ENCODE measurements at places on chromosomes 13 and 19.

GRCh38 chr13:106468207-106468606, 67.3 kb downstream of the EFNB2 start:
- DNase-seq: no peak

GRCh38 chr13:40438999-40439797, 227.2 kb downstream of the FOXO1 start:
- DNase-seq: no peak

DNA sequence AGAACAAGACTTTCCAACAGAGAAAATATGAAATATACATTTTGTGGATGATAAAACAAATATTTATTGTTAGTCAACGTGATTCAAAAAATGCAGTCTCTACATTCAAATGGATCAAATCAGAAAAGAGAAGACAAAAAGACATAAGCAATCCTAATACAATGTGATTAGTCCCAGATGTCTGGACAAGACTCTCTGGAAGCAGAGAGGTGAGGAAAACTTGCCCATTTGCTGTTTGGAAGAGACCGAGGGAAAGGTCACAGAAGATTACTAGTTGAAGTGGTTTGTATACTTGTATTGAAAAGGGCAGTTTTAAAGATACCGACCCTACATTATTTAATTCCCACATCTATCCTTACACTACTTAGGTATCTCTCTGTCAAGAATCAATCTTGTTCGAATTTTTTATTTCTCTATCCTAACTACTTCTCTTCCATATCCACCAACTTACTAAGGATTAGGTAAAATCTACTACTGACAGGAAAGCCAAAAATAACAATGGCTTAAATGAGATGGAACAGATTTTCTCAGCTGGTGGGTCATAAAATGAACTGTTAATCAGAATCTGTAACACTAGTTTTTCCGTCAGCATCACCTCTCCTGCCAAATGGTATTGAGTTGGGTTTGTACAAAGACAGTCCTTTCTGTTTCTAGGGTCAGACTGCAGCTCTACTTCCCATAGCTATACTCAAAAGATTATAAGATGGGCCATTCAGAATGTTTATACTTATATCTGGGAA, 497.1 kb downstream of the DCT start:
- DNase-seq: no peak

DNA sequence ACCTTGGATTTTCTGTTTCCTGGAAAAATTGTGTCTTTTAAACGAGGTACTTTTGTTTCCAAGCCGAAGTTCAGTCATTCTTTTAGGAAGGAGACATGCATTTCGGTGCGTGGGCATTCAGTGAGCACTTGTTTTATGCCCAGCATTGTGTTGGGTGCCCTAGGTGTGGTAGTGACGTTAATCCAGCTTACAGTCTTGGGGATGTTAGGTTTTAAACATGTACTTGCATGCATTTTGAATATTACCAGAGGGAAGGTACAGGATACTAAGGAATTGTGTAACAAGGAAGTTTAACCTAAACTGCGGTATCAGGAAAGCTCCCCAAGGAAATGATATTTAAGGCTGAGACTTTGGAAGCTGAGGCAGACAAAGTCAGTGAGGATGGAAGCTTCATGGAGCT, 66.3 kb downstream of the ARHGAP35 start:
- DNase-seq: no peak

- no peak for DNase-seq
Measured at GRCh38 chr19:42131149-42132029, 857 bp downstream of the POU2F2 start.

DNA sequence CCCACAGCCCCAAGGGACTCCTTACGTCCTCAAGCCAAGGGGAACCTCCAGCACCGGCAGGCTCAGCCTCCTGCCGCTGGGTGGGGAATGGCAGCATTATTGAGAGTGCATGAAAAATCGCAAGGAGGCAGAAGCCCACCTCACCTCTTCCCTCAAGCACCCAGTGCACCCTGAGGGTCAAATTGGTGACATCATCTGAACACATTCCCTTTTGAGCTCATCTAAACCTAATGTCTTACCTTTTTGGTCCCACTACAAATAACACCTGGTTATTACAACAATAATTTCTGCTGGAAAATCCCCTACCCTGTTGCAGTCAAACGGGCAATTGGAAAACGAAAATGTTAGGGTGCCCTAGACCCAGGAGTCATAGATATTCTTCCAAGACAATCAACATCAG, 12.2 kb upstream of the POP4 start:
- DNase-seq: no peak

- DNase-seq: no peak
Measured at GRCh38 chr19:40355975-40356680, 7.6 kb downstream of the PLD3 start.

GRCh38 chr13:107305178-107305577, 737.2 kb upstream of the ARGLU1 start:
- DNase-seq: no peak

GRCh38 chr13:32107973-32108372, 76.4 kb downstream of the FRY start:
- no peak for DNase-seq

- DNase-seq: peak; percentile 70
Measured at GRCh38 chr19:18995804-18996241, 37.5 kb downstream of the SUGP2 start.

GRCh38 chr13:53028637-53029203, at the start of gene OLFM4:
OLFM4 (plus strand) TSS chr13:53028813; CDS start chr13:53028837, 24 bp downstream.
- DNase-seq: no peak

DNA sequence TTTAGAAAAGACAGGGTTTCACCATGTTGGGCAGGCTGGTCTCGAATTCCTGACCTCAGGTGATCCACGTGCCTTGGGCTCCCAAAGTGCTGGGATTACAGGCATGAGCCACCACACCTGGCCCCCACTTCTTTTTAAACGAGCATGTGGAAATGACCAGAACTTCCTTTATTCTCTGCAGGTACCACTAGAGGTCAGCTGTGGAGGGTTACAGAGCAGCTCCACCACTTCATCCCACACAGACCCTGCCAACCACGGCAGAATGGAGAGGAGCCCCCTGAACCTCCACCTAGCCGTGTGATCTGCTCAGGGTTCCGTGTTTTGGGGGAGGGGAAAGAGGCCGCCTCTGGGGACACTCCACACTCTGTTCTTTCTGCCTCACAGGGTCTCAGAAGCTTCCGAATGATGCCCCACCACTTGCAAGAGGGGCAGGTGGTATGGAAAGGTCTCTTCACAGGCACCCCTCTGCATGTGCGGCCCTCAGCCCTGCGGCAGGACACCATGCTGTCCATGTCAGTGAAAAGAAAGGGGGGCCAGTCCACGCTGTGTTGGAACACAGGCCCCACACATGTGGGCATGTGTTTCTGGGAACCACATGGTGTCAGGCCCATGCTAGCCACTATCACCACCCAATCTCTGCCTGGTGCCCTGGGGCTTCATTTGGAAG, 465.0 kb downstream of the TSHZ3 start:
- DNase-seq: no peak

GRCh38 chr13:73138276-73138637, 79.5 kb downstream of the KLF5 start:
- DNase-seq: no peak

DNA sequence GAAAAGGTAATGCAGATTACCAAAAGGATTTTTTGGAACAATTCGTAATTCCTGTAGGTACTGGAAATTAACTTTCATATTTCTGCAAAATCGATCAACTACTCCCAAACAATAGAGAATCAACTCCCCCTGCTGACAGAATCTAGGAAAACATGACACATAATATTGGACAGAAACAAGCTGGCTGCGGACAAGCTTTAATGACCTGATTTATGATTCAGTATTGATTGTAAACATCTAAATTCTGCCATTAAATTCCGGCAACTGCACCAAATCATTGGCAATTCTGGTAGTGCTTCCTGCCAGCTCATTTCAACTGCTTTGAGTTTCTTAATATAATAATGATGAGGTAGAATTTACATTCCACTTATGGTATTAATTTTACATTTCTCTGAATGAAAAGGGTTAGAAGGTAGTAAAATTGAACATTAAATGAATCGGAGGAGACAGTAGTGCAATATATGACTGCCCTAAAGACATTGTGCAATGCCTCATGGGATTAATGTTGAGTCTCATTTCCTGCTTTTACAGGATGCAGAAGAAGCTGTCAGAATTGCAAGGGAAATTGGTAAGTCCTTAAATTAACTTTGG, 146.5 kb downstream of the PCCA start:
- no peak for DNase-seq

DNA sequence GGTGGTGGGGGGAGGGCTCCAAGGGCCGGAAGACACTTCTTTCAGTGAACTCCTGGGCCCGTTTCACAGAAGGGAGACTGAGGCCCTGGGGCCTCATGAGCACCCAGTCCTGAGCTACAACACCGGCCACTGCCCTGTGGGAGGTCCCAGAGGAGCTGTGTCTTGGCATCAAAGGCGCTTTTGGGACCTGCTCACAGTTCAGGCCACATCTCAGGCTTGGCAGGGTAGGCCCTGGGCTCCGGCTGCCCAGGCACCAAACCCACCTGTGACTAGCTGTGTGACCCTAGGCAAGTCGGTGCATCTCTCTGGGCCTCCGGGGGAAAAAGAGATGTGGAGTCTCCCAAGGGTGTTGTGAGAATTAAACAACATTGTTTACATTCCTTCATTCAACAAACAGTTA, 29.5 kb downstream of the NFILZ start:
- DNase-seq: no peak

DNA sequence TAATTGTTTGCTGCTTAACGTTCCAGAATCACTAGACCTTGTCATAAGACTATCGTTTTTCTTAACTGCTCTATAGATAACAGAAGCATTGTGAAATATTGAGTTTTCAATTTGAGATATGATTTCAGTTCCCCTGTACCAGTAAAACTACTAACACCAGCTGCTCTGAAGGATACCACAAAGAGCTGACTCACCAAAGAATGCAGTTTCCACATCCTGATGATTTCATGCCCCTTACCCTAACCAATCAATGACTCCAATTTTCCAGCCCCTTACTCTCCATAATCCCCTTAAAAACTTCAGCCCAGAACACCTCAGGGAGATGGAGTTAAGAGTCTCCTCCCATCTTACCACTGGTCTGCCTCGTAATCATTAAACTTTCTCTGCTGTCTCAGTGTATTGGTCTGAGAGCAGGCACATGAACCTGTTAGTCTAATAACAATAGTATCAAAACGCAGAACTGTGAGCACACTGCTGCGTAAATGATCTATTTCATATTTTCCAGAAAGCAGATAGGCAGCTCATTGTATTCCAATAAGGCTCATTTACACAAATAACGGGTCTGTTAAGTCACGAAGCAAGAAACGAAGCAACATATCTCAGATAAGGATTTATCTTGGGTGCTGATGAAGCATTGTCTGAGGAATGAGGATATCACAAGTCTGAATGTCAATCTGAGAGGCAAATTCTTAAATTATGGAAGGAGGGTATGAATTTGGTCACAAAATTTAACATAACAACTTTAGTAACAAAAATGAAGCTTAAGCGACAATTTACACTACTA, 14.1 kb upstream of the CCNA1 start:
- DNase-seq: no peak

- peak; percentile 87 for DNase-seq
Measured at GRCh38 chr19:7515645-7516151, at the start of gene ZNF358. ZNF358 (plus strand) TSS chr19:7516103; CDS start chr19:7519243, 3,140 bp downstream.

DNA sequence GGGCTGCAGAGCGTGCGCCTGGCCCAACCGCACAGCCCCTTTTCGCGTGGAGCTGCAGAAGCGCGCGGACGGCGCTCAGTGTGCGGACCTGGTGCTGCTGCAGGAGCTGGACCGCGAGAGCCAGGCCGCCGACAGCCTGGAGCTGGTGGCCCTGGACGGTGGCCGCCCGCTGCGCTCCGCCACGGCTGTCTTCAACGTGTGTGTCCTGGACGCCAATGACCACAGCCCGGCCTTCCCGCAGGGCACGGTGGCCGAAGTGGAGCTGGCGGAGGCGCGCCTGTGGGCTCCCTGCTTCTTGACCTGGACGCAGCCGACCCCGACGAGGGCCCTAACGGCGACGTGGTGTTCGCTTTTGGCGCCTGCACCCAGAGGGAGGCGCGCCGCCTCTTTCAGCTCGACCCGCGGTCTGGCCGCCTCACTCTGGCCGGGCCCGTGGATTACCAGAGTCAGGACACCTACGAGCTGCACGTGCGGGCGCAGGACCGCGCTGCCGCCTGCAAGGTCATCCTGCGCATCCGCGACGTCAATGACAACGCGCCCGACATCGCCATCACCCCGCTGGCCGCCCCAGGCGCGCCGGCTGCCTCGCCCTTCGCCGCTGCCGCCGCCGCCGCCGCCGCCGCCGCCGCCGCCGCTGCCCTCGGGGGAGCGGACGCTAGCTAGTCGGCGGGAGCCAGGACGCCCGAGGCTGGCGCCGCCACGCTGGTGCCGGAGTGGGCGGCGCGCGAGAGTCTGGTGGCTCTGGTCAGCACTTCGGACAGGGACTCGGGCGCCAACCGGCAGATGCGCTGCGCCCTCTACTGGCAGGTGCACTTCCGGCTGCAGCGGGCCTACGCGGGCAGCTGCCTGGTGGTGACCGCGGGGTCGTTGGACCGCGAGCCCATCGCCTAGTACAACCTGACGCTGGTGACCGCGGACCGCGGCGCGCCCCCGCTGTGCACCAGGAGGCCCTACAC, 172.2 kb downstream of the OLFM4 start:
- DNase-seq: peak; percentile 69

DNA sequence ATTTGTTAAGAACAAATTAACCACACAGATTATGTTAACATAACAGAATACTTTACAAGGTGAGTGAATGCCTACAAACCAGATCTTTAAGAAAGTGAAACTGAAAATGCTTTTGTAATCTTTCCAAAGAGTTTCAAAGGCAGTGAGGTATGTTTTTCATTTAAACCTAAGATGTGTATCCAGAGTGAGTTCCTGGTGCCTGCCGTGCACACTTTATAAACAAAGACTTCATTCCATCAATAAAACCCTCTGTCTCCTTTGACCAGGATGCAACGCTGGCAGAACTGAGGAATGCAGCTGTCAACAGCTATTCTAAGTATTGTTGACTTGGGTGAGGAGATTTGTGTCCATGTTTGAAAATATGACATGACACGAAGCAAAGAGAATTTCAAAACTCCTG, 344.6 kb downstream of the DNAJC15 start:
- no peak for DNase-seq

DNA sequence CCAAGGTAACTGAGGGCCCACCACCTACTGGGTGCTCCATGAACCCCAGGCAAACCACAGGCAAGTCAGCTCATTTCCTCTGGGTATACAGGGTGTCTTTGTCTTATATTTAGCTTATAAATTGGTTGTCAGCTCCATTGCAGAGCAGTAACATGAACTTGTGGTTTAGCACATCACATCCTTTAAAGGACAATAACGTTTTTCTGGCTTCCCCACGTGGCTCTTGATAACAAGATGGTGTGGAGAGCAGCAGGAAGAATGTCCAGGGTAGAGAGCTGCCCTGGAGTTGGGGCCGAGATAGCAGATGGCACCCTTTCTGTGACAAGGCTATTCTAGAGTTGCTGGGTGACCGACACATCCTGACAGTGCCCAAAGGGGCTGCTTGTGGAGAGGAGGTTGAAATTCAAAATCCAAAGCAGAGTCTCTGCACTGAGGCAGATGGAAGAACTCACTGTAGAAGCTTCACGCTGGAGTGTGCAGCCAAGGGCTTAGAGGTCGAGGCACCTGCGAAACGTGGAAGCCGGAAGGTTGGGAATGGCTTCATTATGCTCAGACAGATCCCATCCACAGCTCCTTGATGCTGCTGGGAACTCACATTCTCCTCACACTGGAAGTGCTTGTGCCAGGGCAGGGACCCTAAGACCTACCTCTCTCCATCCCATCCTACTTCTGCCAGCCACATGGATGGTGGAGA, 133.0 kb upstream of the FRY start:
- DNase-seq: no peak

- DNase-seq: no peak
Measured at GRCh38 chr13:99894840-99895443, 76.6 kb downstream of the ZIC5 start.
